Airway epithelial cell (primary cell): ENCODE measurements at places on chromosomes 3 and 15. TPM values are rescaled to one million over a fixed set of nuclear protein-coding genes. Genes with fewer than 3 reads are reported as not detected.

The PAQR9 gene
- total RNA-seq, result not detected in 2 replicates

The U2SURP gene
- total RNA-seq, result 48.9 and 53.2 TPM in 2 replicates

The TM4SF4 gene
- not detected in 2 replicates for total RNA-seq

The MESP2 gene
- 0.37 and 0.42 TPM in 2 replicates for total RNA-seq

The ARHGEF26 gene
- total RNA-seq, result 2.6 and 2.8 TPM in 2 replicates

The EXOSC7 gene
- total RNA-seq, result 59.2 and 94.3 TPM in 2 replicates

The MOBP gene
- total RNA-seq, result not detected in 2 replicates

The AMIGO3 gene
- total RNA-seq, result 0.19 and 0.42 TPM in 2 replicates

The PLA2G4D gene
- not detected in 2 replicates for total RNA-seq

The POPDC2 gene
- 0.14 and 0.65 TPM in 2 replicates for total RNA-seq

The TRAIP gene
- total RNA-seq, result 7.9 and 8.5 TPM in 2 replicates

The SLMAP gene
- 47.3 and 49.5 TPM in 2 replicates for total RNA-seq

The ATP13A5 gene
- total RNA-seq, result 0.09 and 0.49 TPM in 2 replicates

The RASGRP1 gene
- total RNA-seq, result 0.85 and 1.2 TPM in 2 replicates

The ZNF860 gene
- total RNA-seq, result 1.6 and 2.5 TPM in 2 replicates

The GOLGA8N gene
- total RNA-seq, result 0.65 and 1.4 TPM in 2 replicates

The TRH gene
- not detected in 2 replicates for total RNA-seq

The CILP gene
- 0.28 and 0.49 TPM in 2 replicates for total RNA-seq

The RPS17 gene
- 4,407 and 4,635 TPM in 2 replicates for total RNA-seq

The MST1 gene
- total RNA-seq, result 3.5 and 4.2 TPM in 2 replicates

The LACTB gene
- total RNA-seq, result 12.5 and 12.8 TPM in 2 replicates

The MRPS11 gene
- 42.3 and 42.4 TPM in 2 replicates for total RNA-seq

The GPR149 gene
- total RNA-seq, result not detected in 2 replicates

The FBXO40 gene
- not detected in 2 replicates for total RNA-seq

The VGLL3 gene
- 0.65 and 2.2 TPM in 2 replicates for total RNA-seq

The ACKR2 gene
- total RNA-seq, result 0.56 and 0.92 TPM in 2 replicates

The KBTBD13 gene
- not detected in 2 replicates for total RNA-seq
